ENCODE measurements at places on chromosomes 5 and 9.

DNA sequence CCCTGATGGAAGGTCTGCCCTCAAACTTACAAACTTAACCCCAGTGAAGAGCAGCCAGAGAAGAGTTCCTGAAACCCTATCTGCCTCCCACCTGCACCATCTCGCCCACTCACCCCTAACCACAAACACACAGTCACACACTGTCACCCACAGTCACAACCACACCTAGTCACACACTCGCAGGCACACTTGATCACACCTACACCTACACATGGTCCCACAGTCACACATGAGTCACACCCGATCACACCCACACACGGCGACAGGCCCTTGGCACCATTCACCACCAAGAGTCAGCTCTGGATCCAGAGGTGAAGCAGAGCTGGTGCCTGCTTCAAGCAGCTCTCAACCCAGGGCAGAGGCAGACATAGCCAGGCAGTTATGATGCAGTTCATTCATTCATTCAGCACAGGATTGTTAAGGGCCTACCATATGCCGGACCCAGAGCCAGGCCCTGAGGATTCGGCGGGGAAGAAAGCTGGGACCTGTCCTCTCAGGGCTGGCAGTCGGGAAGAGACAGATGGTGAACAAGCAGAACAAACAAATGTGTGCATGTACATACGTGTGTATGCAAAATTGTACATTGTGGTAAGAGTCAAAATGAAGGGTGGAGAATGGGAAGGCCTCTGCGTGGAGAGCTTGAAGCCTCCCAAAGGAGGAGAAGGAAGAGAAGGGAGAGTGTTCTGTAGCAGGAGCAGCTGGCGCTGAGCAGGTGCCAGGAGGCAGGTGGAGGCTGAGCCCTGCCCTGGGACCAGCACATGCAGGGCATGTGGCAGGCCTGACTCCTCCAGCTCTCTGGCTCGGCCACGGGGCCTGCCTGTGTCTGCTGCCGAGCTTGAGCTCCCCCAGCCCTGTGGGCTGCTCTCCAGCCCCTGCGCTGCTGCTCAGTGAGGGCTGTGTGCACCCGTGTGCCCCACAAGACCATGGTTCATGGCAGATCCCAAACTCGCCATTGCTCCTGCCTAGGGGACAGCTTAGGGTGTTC lies 6.4 kb downstream of the TSPAN17 start:
- DNase-seq = no peak

- DNase-seq = no peak
Observed at GRCh38 chr5:51829691-51830090, 446.4 kb downstream of the ISL1 start.

DNA sequence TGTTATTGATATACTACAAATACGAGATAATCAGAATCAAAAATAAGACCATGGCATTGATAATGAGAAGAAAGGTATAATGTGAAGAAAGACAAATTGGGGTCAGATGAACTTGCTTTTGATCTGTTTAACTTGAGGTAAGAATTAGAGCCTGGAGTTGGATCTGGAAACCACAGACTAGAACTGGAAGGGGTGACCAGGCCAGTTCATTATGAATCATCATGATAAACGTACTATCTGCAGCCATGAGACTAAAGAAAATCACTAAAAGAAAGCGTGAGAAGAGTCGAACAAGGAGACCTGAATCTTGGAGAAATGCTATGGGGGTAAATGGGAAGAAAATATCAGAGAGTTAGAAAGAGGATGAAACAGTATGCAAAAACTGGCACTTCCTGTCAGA lies 967.5 kb downstream of the NR2F1-AS1 start:
- DNase-seq = no peak

- DNase-seq = peak; percentile 94
Observed at GRCh38 chr9:133127340-133127981, 6.4 kb upstream of the RALGDS start.

DNA sequence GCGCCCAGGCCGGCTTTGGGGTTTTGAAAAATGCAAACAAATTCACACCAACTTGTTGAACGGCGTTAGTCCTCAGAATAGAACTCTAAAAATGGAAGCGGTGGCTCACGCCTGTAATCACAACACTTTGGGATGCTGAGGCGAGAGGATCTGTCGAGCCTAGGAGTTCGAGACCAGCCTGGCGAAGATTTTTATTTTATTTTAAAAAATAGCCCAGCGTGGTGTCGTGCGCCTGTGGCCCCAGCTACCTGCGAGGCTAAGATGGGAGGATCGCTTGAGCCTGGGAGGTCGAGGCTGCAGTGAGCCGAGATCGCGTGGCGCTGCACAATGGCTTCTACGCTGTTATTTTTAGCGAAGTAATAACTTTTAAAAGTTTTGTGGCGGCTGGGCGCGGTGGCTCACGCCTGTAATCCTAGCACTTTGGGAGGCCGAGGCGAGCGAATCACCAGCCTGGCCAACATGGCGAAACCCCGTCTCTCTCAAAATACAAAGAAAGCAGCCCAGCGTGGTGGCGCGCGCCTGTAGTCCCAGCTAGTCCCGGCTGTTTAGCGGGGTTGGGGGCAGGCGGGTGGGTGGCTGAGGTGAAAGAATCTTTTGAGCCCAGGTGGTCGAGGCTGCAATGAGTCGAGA lies 694 bp upstream of the PLIN2 start:
- peak; percentile 62 for DNase-seq

DNA sequence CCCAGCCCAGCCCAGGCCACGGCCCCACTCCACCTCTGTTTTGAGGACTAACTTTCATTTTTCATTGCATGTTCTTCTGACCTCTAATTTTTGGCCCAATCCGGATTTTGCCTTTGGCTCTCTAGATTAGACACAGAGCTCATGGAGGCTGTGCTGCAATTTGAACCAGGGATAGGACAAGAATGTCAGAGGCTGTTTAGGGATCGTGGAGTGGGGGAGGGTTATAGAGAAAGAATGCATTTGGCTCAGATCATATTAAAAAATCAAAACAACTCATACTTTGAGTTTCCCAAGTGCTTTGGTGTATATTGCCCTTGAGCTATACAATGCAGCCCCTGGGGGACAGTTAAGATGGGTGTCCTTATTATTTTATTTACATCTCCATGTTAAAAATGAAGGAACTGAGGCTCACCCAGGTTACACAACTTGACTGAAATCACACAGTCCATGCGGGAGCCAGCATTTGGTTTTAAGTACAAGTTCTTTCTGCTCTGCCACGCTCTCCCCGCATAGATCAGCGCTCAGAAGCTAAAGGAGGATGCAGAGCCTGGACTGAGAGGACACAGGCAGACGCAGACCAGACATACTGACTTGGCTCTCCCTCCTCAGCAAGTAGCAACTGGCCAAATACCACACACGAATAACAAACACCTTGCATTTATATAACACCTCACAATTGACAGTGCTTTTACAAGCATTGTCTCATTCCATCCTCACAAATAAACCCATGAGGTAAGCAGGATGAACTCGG lies 126.4 kb upstream of the RAI14 start:
- DNase-seq = no peak

GRCh38 chr5:4941957-4942830 lies 197.9 kb upstream of the ADAMTS16 start:
- no peak for DNase-seq

- no peak for DNase-seq
Observed at GRCh38 chr5:43376496-43377140, 35.6 kb downstream of the CCL28 start.

GRCh38 chr9:32218100-32218767 lies 166.2 kb upstream of the ACO1 start:
- DNase-seq = no peak

DNA sequence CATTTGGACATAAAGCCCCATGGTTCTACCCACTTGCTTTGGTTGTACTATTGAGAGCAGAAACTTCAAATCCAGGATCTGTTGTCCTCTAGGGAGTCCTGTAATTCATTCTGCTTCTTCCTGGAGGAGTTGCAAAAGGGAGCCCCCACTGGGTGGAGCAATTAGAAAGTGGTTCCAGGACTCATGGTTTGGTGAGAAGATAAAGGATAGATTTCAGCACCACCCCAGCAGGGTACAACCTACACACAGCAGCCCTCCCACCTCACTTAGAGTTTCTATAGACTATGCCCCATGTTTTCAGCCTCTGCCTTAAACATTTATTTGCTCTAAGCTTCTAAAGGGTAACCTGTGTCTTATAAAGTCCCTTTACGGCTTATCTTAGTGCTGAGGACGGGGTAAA lies 112.6 kb upstream of the ARRDC3 start:
- DNase-seq = no peak

GRCh38 chr9:136685790-136686533 lies 1.3 kb downstream of the AGPAT2 start:
- peak; percentile 50 for DNase-seq

- DNase-seq = no peak
Observed at GRCh38 chr5:31023105-31023504, 170.4 kb upstream of the CDH6 start.

DNA sequence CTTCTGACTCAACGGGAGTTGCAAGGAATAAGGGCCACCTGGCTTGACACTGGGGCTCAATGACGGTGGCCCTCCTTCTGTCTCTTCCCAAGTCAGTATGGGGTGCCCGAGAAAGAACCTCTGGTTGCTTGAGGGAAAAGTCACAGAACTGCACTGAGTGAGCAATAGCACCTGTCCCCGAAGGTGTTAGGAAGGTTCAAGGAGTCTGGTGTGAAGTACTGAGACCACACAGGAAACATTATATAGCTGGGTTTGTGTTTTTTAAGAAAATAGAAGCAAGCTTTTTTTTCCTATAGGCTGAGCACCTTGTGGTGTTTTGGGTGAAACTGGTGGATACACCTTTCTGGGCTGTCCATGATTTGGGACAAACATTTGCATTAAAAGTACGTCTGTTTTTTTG lies 62.9 kb downstream of the SPIN1 start:
- no peak for DNase-seq

GRCh38 chr5:164319161-164319560 lies 813.7 kb downstream of the MAT2B start:
- no peak for DNase-seq

GRCh38 chr5:19258686-19259085 lies 729.3 kb downstream of the CDH18 start:
- DNase-seq = no peak

- no peak for DNase-seq
Observed at GRCh38 chr9:127878652-127879390, 1.3 kb upstream of the AK1 start.

DNA sequence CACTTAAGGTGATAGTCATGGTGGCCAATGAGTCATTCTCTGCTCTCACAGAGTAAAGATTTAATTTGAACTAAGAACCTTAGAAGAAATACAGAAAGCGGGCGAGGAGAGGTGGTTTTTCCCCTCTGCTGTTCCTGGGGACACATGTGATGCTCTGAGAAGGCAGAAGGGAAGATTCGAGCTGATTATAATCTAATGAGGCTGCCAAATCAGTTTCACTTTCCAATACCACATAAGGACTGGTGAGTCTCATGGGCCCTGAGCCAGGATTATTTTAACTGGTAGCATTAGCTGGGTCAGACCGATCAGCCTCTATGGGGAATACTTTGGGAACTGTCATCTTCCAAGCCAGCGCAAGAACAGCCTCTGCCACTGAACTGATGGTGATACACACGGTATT lies 116.5 kb downstream of the SLC1A3 start:
- no peak for DNase-seq

- no peak for DNase-seq
Observed at GRCh38 chr9:77965445-77966123, 66.0 kb downstream of the GNAQ start.

DNA sequence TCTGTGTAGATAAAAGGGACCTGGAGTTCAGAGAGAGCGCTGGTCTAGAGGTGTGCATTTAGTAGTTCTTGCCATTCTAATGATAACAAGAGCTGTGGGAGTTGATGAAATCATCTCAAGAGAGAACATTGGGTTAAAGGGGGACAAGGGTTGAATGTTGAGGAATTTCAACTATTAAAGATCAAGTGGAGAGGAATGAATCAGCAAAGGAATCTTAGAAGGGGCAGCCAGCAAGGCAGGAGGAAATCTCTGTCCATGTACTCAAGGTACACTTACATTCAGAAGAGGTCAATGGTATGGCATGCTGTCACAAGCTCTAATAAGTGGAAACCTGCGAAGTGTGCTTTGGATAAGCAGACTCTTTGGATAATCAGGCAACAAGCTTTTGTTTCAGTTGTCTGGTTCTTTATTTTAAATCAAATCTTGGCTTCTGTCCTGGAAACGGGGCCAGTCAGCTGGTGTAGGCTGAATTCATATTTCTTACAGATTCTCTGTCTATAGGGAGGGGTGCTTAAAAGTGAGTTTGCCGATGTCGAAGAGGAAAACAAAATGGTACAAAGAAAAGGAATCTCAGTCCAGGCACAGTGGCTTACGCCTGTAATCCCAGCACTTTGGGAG lies 320.5 kb upstream of the CD180 start:
- DNase-seq = no peak

- peak; percentile 44 for DNase-seq
Observed at GRCh38 chr5:175689147-175689991, 31.5 kb downstream of the HRH2 start.

DNA sequence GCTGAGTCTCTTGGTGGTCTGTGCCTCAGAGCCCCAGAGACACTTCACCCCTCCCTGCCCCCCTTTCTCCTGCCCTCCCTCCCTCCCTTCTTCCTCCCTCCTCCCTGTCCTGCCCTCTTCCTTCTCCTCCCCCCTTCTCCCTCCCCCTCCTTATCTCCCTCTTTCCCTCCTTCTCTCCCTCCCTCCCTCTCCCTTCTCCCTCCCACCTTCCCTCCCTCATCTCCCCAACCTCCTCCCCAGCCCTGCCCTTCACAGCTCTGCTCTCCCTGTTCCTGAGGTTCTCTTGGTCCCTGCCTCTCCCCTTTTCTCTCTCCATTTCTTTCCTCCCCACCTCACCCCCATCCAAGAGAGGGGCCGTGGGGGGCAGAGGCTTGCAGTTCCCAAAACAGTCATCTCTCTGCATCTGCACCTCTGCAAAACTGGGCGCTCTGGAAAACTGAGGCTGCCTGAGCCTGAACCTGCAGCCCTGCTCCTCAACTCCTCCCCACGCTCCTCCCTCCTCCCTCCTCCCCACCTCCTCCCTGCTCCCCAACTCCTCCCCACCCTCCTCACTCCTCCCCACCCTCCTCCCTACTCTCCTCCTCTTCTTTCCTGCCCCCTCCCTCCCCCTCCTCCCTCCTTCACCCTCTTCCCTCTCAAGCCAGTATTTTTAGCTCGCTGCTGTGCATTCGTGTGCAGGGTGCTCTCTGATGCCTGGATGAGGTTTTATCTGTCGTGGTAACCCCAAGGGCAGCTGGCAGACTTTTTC lies 219.1 kb downstream of the C9orf50 start:
- DNase-seq = no peak

- DNase-seq = no peak
Observed at GRCh38 chr9:136889858-136890257, 3.5 kb downstream of the TRAF2 start.

DNA sequence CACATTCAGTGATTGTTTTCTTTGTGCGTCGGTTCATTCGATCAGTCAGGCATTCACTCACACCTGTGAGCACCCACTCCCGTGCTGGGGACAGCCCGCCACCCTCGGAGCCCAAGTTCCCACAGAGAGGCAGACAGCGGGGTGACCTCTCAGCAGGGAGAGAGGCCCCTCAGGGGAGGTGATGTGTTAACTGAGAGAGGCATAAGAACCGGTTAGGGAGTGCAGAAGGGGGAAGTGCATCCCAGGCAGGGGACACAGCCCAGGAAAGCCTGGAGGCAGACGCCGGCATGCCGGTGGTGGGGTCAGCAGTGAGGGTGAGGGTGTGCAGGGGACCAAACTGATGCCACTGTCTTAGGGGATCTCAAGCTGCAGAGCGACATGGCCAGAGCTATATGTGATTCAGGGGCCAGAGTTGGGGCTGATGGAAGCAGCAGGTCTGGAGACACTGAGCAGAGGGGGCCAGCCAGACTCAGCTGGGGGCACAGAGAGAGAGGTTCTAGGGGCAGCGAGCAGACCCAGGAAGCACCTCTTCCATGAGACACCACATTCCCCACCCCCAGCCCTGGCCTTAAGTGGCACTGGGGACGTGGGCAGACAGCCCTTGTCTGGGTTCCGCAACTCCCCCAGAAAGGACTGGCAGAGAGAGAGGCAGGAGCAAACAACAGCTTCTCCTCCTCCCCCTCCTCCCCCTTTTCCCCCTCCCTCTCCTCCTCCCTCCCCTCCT lies 35.9 kb downstream of the HK3 start:
- no peak for DNase-seq

All from right lobe of liver (tissue), 6 donors.